ENCODE measurements at places on chromosomes 16 and 17.

- no peak for DNase-seq
Observed at GRCh38 chr17:68468788-68469187, 11.5 kb upstream of the WIPI1 start.

- no peak for DNase-seq
Observed at GRCh38 chr16:89110641-89111040, 17.0 kb downstream of the ACSF3 start.

DNA sequence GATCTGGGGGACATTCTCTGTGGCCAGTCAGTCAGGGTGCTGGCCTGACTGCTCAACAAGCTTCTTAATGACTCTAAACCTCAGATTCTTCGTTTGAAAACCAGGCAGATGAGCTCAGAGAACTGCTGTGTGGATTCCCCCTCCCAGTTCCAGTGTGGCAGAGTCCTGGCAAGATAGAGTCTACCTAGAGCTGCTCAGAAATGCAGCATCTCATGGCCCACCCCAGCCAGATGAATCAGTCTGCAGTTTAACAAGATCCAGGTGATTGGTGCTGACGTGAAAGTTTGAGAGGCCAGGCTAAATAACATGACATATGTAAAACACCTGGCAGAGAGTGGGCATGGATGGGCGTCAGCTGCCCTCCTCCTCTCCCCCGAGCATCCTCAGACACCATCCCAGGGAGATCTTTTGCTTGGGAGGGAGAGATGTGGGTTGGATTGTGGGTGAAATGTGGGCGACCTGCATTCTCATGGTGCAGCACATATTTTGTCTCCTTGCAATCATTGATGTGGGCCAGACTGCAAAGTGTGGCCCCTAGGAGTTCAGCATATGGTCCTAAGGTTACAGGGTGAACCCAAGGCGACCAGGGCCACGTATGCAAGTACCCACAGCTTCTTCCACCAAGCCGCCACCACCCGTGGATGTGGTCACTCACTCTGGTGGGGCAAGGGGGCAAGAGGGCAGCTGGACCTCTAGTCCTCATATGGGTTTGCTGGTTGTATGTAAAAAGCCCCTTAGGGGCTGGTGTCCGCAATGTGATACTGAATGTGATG is 19.5 kb downstream of the SOCS3 start:
- DNase-seq: no peak

DNA sequence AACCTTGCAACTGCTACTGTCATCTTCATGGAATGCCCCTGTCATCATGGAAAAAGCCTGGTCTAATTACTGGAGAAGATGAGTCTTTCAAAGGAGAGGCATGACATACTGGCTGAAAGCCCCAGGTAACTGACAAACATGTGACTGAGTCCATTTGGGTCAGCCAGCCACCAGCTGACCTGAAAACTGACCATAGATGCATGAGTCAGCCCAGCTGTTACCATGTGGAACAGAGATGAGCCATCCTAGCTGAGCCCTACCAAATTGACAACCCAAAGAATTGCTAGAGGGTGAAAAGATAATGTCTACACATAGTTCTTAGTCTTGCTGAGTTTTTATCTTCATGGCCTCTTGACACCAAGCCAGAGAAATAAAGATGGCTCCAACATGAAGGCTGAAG is 311.8 kb downstream of the UTP18 start:
- DNase-seq: no peak

GRCh38 chr16:58018803-58019202 is 6.8 kb upstream of the MMP15 start:
- no peak for DNase-seq

GRCh38 chr16:4328782-4329775 is 13.2 kb downstream of the GLIS2 start:
- DNase-seq: no peak

GRCh38 chr16:4588386-4588785 is 26.3 kb downstream of the UBALD1 start:
- no peak for DNase-seq

GRCh38 chr17:77314601-77315000 is 173.8 kb downstream of the SEC14L1 start:
- no peak for DNase-seq

- no peak for DNase-seq
Observed at GRCh38 chr16:21183995-21184394, 25.5 kb downstream of the LDAF1 start.

- no peak for DNase-seq
Observed at GRCh38 chr17:28519236-28519635, 13.1 kb downstream of the FOXN1 start.

GRCh38 chr17:30995347-30995746 is 24.5 kb downstream of the RNF135 start:
- DNase-seq: no peak

DNA sequence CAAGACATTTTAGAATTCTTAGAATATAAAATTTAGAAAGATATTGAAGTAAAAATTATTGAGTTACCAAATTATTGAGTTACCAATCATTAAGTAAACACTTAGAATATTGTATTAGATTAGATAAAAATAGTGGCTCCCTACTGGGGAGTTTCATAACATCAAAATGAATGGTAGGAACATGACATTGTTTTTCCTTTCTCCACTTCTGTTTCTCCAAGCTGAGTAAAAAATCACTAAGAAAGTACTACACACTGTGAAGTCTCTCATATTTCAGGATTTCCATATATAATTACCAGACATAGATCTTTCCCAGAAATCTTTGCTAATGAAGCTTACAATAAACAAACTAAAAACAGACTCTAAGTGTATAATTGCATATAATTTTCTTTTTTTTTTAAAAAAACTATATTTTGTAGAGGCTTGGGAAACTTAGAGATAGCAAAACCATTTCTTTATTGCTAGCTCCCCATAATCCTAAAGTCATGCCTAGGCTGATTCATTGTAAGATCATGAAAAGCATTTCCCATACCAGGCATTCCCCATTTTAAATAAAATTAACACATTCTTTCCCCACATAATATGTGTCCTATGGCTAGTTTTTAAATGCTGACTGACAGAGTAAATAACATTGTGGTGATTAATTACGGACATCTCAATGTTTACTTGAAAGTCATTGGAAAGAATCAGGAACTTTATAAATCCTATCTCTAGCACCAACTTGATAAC is 1408.7 kb upstream of the GOT2 start:
- DNase-seq: no peak

GRCh38 chr17:52982331-52982730 is 823.8 kb upstream of the CA10 start:
- no peak for DNase-seq

GRCh38 chr17:78529871-78530670 is 47.1 kb downstream of the DNAH17 start:
- DNase-seq: no peak

DNA sequence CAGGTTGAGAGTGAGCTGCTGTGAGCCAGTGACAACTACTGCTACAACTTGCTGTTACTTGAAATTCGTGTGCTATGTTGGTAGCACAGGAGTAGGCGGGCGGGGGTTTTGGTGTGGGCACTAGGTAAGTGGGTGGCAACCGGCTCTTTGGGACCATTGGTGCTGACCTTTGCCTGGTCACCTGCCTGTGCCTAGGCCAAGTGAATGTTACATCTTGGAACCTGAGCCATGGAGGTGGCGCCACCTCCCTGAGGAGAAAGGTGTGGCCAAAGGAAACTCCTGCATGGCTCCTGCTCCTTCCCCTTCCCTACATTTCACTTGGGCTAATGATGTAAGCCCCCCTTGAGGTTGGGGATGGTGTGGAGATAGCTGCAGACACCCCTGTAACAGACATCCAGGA is 25.4 kb upstream of the ARHGAP23 start:
- DNase-seq: no peak

- DNase-seq: no peak
Observed at GRCh38 chr17:20992416-20992815, 50.4 kb downstream of the USP22 start.

DNA sequence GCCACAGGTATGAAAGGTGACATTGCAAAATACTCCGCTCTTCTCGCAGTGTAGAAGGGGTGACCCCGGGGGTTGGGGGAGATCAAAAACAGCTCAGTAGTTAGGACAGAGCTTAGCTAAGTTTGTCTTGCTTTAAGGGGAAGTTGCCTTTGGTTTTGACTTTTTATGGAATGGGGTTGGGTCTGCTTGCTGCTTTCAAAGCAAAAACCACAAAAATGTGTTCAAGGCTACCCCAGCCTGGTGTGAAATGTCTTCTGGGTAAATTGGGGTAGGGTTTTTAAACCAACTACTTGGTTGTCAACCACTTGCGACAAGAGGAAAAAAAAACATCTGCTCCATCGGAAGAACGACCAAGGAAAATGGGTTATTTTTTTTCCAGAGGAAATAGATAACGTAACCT is 6.2 kb downstream of the FUS start:
- no peak for DNase-seq

DNA sequence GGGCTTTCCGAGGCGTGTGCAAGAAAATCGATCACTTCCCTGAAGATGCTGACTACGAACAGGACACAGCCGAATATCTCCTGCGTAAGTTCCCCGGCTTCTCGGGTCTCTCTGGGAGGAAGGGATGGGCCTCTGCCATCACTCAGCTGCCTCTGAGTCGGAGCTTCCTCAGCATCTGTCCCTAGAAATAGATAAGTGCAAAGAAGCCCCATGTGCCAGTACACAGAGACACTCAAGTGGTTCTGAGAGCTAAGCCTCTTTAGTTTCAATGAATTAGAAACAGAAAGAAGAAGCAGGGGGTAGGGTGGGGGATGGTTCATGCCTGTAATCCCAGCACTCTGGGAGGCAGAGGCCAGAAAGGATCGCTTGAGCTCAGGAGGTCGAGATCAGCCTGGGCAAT is 90.6 kb downstream of the CACNG3 start:
- no peak for DNase-seq

DNA sequence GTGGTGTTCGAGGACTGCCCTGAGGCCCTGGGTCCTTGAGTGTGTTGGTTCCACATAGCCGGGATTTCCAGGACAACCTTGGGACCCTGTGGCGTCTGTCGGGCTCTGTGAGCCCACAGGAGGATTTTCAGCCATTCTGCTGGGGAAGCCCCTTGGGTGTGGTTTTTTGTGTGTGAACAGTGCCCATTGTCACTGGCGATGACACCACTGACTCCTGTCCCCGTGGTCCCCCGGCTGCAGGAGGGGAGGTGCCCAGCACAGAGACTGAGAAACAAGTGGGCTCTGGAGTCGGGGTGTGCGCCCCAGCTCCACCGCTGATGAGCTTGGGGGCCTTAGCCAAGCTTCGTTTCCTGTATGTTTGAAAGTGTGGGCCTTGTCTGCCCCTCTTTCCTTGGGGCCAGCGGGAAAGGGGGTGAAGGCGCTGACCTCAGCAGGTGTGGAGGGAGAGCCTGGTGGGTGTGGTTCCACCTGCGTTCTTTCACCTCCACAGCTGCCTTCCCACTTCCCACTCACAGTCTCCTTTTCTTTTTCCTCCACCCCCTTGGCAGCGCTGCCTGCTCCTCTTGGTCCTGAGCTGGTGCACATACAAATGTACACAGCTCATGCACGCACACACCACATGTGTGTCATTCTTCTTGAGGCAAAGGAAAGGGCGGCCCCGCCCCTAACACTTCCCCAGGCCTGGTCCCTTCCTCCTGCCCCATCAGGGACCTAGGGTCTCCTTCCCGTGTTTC is 16.1 kb downstream of the MGRN1 start:
- DNase-seq: no peak

DNA sequence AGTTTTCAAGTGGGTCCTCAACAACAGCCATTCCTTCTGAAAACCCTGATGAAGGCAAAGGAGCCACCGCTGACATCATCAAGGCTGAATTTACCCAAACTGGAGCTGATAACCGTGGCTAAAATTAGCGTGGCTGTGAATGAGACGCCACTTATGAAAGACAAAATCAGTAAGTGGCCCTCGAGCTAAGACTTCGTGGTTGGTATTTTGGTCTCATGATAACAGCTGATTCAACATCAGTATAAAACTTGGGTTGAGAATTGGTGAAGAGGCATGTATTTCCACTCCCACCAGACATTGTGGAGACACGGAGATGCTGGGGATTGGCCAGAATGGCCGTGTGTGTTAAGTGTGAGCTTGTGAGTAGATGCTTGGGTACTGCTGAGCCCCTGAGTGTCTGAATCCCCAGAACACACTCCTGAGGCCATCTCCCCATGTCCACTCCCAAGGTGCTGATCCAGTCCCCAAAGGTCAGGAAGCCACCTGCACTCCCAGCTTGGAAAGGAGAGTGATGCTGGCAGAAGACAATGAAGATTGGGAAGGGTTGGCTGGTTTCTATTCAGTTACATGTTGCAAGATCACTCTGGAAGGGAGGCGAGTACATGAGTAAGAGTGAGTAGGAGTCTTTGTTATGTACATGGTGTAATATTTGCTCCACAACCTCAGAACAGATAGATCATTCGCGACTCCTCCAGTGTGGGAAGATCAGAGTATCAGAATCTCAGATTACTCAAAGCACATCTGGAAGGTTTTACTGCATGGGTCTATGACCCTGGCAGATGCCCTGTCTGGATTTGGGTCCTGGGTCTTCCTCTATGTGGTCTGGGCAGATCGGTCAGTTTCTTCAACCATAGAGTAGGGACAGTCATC is 207.7 kb downstream of the HS3ST3A1 start:
- DNase-seq: no peak

DNA sequence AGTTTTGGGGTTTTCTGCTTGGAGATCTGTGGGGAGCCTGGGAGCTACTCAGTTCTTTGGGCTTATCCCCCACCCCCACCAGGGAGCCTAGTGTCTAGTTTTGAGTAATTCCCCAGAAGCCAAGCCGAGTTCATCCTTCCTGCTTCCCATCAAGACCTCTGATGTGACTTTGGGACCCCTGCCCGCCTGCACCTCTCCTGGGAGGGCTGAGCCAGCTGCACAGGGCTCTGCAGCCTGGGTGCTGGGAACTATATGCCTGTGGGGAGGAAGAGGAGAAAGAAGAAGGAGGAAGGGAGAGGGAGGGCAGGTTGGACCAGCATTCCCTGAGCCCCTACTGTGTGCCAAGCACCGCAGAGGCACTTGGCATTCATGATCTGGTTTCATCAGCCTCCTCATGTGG is 178.9 kb downstream of the TMEM132E start:
- no peak for DNase-seq

GRCh38 chr17:82092628-82092994 is 5.4 kb downstream of the FASN start:
- no peak for DNase-seq

DNA sequence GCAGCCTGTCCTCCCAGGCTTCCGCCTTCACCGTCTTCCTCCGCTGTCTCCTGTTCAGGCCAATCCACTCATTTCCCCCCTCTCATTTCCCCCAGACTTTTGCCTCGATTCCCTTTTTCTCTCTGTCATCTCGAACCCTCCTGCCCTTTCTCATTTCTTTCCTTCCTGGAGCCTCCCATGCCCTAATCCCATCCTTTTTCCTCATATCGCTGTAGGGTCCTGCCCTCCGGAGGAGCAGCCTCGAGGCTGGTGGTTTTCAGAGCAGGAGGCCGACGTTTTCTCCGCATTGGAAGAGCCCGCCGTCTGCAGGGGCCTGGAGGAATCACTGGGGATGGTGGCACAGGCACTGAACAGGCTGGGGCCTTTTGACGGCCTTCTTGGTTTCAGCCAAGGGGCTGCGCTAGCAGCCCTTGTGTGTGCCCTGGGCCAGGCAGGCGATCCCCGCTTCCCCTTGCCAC is 597 bp downstream of the OVCA2 start:
- DNase-seq: no peak

- DNase-seq: no peak
Observed at GRCh38 chr16:84559311-84559932, 55.0 kb upstream of the MEAK7 start.

All from NCI-H1048 (cell line).